ENCODE measurements at places on chromosomes 3 and 15.

- no peak for DNase-seq
These were observed 68.5 kb downstream of the DHX30 start for GRCh38 chr3:47871389-47871788.

DNA sequence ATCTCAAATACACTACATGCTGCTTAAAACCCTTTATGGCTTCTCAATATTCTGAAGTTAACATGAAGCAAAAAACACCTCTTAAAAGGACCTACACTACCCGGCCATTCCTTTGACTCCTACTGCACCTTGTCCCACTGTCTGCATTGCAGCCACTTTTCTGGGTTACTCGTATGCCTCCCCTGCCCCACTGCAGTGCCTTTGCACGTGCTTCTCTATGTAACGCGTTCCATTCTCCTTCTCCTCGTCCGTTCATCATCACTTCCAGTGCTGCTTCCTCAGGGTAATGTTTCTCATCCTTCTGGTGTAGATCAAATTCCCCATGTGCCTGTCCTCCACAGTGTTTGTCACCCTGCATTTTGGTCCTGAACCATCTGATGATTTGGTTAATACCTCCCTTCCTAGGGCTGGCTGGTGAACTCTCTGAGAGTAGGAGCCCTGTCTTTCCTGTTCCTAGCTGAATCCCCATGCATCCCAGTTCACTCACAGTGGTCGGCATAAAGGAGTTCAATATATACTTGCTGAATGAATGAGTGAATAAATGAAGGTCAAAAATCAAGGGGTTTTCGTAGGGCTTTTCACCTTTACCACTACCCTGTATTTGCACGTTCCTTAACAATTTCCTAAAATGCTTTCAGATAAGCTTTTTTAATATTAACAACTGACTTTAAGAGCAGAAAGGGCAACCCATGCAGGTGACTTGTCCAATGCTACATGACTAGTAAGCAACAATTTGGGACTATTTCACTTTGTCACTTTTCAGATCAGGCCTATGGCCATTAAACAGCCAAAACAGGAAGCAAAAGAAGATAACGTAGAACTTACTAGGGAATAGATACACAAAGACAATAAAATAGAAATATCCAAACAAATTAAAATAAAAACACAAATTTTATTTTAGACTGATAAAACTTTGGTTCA, 2.4 kb upstream of the STT3B start:
- DNase-seq = no peak

GRCh38 chr3:197378985-197379718, 80.7 kb upstream of the DLG1 start:
- DNase-seq = no peak

GRCh38 chr15:66658044-66658443, 44.0 kb upstream of the SMAD6 start:
- no peak for DNase-seq

GRCh38 chr3:141000686-141001085, 50.5 kb upstream of the SPSB4 start:
- DNase-seq = no peak

GRCh38 chr3:159835126-159835525, 153.5 kb upstream of the IL12A start:
- no peak for DNase-seq

GRCh38 chr3:117671722-117672318, 962.2 kb downstream of the TUSC7 start:
- DNase-seq = no peak

DNA sequence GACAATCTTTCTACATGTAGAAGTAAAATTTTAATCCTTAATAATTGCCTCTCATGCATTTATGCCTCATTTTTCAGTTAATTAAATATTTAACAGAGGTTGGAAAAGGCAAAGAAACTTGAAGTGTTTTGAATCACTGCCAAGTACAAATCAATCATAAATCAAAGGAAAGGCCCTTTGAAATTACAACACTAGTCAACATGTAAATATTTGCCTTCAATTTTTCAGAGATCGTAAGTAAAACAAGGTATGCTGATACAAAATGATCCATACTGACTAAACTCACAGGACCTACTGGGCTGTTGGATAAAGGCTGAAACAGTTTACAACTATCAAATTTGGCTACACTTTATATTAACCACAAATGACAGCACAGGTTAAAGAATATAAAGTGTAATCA, 33.9 kb downstream of the ZBBX start:
- DNase-seq = no peak

DNA sequence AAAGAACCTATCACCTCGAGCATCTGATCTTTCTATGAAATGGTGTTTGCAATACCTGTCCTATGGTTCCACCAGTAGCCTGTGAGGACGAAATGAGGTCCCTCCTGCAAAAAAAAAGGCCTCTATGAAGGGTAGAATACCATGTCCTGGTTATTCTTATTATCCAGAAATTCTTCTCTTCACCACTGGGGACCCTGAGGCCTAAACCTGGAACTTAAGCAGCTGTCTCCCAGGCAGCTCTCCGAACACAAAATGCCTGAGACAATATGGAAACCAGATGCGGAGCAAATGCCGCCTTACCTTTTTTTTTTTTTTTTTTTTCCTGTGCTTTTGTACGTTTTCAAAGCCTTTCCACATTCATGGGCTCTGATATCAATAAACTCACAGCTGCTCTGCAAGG, 62.1 kb upstream of the WNT5A start:
- DNase-seq = peak; percentile 34

GRCh38 chr15:48946074-48946839, 17.5 kb downstream of the SHC4 start:
- no peak for DNase-seq

- DNase-seq = no peak
These were observed 649 bp upstream of the PLOD2 start for GRCh38 chr3:146161663-146162002.

DNA sequence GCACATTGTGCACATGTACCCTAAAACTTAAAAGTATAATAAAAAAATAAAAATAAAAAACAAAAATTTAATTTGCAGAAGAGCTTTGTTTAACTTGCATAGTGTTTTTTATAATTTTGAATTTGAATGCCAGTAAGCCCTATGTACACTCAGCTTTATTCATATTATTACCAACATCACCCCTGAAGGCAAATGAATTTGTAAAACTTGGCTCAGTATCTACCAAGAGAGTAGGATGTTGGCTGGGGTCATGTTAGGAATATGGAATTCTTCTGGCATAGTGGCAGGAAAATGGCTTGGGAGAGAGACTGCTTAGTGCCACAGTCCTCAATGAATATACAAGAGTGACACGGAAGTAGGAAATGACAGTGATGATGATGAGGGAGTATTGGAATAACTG, 30.7 kb downstream of the TRPC1 start:
- no peak for DNase-seq

DNA sequence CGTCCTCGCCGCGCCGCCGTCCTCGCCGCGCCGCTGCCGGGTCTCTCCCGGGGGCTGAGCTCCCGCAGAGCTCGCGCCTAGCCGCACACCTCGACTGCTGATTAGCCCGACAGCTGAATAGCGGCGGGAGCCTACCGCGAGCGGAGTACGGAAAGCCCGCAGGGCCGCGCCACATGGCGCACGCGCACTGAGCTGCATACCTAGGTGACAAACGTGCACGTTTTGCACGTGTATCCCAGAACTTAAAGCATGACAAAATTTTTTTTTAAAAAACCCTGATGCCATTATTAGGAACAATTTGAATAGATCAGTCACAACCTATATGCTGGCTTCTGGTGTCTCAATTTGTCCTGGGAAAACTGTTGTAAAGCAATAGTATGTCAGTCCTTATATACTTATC, at the start of gene GOLGA8A:
Gene GOLGA8A (minus strand): TSS at position 122 of the 400 bp plus-strand sequence. CDS start 48,117 bp downstream, outside the sequence.
- DNase-seq = peak; percentile 29

- no peak for DNase-seq
These were observed 51.4 kb upstream of the GK5 start for GRCh38 chr3:142276781-142277180.

DNA sequence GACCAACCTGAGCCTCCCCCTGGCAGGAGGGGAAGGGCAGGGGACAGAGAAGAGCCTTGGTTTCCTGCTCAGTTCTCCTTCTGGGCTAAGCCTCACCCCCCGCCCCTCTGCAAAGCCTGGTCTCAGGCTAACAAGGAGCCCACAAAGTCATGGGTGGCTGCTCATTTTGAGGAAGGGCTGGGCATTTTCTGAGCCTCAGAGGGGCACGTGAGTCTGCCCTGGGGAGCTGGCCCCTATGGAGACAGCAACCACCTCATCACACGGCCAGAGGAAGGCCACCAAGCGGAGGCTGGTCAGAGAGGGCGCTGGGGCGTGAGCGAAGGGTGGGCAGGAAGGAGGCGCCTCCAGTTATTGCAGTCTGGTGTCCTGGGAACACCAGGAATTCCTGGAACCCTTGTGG, 18.7 kb downstream of the ABTB1 start:
- no peak for DNase-seq

- no peak for DNase-seq
These were observed 31.1 kb downstream of the PTPN23 start for GRCh38 chr3:47411696-47412452.

DNA sequence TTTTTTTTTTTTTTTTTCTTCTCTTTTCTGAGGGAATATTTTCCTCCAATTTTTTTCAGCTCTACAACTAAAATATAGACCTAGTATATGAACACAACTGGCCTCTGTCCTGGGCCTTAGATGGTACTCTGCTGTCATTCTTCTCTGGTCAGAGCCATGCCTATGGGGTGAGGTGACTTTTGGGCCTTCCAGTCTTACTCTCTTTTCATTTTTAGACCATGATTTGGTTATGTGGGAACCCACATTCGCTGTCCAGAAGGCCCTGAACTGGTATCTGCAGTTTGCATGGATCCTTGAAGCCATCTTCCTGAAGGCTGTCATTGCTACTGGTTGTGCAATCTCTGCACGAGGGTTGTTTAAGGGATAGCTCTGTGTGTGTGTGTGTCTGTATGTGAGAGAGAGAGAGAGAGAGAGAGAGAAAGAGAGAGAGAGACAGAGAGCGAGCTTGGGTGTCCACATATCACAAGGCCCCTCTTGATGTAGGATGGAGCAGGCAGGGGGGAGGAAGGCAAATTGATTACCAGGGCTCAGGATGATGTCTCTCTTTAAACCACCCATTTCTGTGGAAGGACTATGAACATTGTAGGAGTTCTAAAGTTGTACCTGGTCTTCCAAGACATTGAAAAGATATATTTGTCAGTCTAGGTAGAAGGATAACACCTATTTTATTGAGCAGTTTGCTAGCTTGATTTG, 6.9 kb downstream of the TGFBR2 start:
- no peak for DNase-seq

- DNase-seq = no peak
These were observed 540.8 kb downstream of the SI start for GRCh38 chr3:164537485-164537884.

DNA sequence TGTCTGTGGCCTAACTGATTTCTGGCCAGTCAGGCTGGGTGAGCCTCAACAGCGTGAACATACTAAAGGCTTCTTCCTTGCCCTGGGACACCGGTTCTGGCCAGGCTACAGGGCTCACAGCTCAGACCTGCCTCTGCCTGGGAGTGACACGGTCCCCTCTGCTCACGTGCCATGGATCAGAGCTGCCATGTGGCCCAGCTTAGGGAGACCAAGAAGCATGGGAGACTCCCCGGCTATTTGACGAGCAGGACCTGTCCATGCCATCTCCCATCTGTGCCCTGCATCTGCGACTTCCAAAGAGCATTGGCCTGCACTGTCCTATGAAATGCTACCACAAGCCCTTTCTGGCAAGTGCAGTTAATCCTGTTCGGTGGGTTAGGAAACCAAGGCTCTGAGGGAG, 57.4 kb downstream of the APBA2 start:
- DNase-seq = no peak

GRCh38 chr3:46898321-46899150, 21.0 kb downstream of the PTH1R start:
- DNase-seq = no peak

DNA sequence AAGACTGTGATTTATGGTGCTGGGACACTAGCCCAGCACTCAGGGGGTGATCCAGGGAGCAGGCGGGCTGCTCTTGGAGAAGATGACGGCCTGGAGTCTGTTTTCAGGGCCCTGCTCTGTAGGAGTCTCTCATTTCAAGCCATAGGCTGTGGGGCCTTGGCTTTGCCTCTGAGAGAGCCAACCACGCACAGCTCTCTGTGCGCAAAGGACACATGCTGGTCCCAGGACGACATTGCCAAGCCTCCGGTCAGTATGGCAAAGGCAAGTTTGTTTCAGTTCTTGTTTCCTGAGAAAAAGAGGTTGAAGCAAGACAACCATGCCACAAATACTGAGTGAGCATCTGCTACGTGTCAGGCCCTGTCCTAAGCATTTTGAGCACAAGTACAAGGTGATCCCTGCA, 197.1 kb downstream of the EPHB1 start:
- no peak for DNase-seq

DNA sequence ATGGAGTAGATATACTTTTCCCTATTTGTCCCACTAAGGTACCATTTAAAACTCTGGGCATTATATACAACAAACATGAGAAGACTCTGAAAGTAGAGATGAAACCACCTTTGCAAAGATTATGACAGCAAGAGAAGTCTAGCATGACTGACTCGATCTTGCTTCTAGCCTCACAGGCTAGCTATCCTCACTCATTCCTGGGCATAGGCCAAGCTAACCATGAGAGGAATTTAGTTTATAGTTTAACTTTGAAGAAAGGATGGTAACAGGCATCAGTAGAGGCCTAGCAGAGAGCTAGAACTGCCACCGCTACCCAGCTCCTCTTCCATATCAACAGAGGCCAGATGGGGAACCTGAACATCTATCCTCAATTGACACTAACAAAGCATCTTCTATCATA, 63.5 kb upstream of the FSIP1 start:
- no peak for DNase-seq

DNA sequence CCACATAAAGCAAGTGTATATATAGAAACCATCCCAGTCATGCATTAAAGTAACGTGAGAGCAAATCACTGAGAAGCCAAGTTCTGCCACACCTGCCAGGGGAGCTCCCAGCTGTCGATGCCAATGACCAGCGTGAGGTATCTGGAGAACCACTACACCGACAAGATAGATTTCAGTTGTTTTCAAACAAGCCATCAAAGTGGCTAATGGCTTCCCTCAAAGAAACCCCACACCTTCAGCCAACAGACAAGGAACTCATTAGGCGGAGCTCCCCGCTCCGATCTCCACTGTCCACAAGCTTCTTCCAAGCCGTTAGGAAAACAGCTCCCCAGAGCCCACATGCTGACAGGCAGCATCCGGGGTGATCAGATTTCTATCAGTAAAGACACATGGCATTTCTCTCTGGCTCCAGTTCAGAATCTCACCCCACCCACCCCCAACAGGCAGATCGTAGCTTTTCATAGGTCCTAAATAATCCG, 54.2 kb upstream of the SPATA12 start:
- DNase-seq = no peak

GRCh38 chr15:59531066-59531675, 80.4 kb upstream of the GCNT3 start:
- DNase-seq = no peak

GRCh38 chr3:194285850-194286197, 65.3 kb downstream of the CPN2 start:
- no peak for DNase-seq
